ENCODE measurements at places on chromosomes 3 and 15. TPM values are rescaled to one million over a fixed set of nuclear protein-coding genes. Genes with fewer than 3 reads are reported as not detected.

DNA sequence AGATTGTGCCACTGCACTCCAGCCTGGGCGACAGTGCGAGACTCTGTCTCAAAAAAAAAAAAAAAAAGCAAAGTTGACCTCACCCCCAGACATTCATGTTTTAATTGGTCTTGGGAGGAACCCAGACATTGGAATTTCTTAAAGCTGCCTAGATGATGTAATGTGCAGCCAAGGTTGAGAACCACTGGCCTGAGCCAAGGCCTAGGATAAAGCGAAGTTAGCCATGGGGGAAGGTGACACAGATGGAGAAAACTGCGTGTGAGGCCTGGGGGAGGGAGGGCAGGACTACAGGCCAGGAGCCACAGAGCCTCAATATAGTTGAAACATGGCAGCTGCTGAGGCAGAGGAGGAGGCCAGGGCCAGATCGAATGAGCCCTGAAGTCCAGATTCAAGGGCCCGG is 21.0 kb downstream of the GLB1 start:
- DNase-seq: no peak

DNA sequence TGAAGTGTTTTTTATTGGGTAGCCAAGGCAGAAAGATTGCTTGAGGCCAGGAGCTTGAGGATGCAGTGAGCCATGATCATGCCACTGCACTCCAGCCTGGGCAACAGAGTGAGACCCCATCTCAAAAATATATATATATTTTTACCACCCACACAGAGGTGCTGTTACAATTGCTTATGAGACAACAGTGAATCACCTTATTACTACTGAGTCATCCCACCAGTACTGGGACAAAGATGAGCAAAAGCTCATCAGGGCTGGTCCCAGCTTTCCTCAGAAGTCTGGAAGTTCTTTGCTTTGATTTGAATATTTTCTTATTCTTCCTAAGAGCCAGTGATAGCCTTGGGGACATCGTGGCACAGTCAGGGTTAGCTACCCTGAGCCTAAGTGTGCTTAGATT is 207.7 kb downstream of the SOX2 start:
- DNase-seq: no peak

DNA sequence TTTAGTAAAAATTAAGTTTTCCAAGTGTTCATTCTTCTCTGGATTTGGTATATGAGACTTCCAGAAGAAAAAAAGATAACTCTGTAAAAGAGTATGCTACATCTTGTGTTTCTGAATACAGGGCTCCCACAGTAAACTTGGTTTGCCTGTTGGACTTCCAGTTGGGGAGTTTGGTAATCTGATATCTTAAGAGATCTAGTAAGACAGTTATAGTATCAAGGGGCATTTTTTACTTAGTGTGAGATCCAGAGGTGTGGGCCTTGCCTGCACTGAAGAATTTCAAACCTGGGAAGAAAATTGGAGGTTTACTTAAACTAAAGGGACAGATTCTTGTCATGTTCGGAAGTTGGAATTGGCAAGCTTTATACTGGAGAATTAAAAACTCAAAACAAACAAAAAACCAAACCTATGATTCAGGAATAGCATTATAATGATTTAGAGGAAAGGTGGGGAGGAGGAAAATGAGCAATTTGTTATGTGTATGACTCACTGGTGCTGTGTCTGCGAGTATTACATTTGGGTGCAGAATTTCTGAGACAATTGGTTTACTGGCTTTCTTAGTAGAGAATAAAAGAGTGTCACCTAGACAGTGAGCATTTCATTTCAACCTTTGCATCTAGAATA is 58.9 kb upstream of the ULK4 start:
- peak; percentile 88 for DNase-seq

GRCh38 chr3:179796421-179796820 is 143.6 kb downstream of the USP13 start:
- no peak for DNase-seq

DNA sequence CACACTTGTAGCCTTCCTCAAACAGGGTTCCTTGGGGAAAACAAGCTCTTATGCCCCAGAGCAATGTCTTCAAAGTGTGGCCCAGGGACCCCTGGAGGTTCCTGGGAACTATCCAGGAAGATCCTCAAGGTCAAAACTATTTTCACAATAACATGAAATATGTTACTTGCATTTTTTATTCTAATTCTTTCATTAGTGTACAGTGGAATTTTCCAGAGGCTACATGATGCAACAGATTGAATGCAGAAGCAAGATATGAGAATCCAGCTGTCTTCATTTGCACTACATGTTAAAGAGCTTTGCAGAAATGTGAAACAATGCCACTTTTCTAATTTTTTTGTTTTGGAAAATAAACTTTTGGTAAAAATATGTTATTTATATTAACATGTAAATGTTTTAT is 190.9 kb downstream of the SLC9A9 start:
- no peak for DNase-seq

GRCh38 chr3:112699436-112699978 is 58.6 kb upstream of the CCDC80 start:
- peak; percentile 51 for DNase-seq

DNA sequence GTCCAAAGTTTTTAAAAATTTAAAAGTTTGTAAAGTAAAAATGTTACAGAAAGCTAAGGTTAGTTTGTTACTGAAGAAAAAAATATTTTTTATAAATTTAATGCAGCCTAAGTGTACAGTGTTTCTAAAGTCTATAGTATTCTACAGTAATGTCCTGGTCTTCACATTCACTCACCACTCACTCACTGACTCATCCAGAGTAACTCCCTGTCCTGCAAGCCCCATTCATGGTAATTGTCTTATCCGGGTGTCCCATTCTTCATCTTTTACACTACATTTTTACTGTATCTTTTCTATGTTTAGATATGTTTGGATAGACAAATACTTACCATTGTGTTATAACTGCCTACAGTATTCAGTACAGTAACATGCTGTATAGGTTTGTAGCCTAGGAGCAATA is 36.7 kb upstream of the ATP10A start:
- no peak for DNase-seq

GRCh38 chr3:96813134-96813819 is 1.1 kb upstream of the EPHA6 start:
- peak; percentile 75 for DNase-seq

- no peak for DNase-seq
These were observed 30.9 kb downstream of the FNDC3B start for GRCh38 chr3:172070269-172070668.

Gene ZNF501
- 5.4 TPM for total RNA-seq

Gene GOLGA6D
- total RNA-seq: not detected

Gene SPESP1
- total RNA-seq: 4.6 TPM

Gene NANOGP8
- not detected for total RNA-seq

Gene IGSF10
- total RNA-seq: 0.05 TPM

Gene PRTG
- 7.5 TPM for total RNA-seq

Gene ECE2
- total RNA-seq: not detected

All from dermis blood vessel endothelial cell (primary cell).